ENCODE measurements at places on chromosomes 5 and 9.

GRCh38 chr9:87148331-87149104 is 201.2 kb upstream of the GAS1 start:
- no peak for DNase-seq

DNA sequence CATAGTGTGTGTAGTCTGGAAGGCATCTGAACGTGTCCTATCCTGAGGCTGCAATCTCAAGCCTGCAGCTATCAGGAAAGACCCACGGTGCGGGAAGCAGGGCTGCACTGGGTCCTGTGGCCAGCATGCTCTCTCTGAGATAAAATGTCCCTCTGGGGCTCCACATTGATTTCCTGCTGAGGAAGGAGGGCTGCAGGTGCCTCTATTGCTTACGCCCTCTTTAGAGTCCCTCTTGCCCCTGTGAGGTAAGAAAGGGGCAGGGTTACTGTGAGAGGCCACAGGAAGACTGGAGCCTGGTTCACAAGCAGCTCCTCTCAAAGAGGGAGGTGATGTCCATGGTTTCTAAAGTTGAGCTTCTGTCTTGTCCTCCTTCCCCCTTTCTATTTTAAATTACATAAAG is 299.9 kb upstream of the RFX3 start:
- DNase-seq, result no peak

DNA sequence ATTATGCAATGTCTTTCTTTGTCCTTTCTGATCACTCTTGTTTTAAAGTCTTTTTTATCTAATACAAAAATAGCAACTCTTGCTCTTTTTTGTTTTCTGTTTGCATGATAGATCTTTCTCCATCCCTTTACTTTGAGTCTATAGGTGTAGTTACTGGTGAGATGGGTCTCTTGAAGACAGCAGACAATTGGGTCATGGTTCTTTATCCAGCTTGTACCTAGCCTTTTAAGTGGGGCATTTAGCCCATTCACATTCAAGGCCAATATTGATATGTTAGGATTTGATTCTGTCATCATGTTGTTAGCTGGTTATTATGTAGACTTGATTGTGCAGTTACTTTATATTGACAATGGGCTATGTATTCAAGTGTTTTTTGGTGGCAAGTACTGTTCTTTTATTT is 245.9 kb upstream of the TARS1 start:
- no peak for DNase-seq

GRCh38 chr5:66661149-66661548 is 65.0 kb downstream of the MAST4 start:
- DNase-seq, result no peak

- DNase-seq, result no peak
Observed at GRCh38 chr9:77271023-77271690, 93.8 kb downstream of the VPS13A start.

DNA sequence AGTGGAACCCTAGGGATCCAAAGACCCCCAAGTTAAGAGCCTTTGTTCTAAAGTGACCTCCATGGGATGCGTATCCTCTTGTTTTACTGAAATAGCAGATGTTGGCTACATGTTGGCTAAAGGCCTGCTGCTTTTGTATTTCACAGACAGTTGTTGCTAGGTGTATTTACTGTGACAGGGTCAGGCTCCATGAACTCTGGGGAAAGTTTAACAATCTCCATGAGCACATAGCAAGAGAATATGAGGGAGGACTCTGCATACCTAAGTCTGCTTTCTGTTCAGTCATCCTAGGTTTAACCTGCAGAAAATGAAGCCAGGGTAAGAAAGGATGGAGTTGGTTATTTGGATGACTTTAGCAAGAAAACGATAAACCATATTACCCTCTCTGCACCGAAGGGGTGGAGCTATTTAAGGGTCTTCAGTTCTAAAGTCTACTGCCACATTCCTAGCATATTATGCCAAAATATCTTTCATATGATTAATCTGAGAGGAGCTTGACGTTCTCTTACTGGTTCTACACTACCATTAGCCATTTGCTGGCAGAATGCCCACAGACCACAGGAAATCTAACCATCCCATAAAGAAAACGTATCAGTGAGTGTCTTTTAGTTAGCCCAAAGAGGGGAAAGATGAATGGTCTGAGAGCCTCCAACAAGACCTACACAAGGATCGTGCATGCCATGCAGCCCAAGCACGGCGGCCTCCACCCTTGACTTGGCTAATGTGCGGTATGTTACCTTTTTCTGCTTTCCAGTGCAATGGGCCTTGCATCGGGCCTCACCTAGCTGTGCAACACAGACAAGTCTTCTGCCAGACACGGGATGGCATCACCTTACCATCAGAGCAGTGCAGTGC is 127.8 kb downstream of the SAXO1 start:
- DNase-seq, result no peak

- no peak for DNase-seq
Observed at GRCh38 chr9:134123764-134124128, 12.1 kb upstream of the WDR5 start.

- DNase-seq, result no peak
Observed at GRCh38 chr5:112086740-112087139, 329.7 kb upstream of the NREP start.

DNA sequence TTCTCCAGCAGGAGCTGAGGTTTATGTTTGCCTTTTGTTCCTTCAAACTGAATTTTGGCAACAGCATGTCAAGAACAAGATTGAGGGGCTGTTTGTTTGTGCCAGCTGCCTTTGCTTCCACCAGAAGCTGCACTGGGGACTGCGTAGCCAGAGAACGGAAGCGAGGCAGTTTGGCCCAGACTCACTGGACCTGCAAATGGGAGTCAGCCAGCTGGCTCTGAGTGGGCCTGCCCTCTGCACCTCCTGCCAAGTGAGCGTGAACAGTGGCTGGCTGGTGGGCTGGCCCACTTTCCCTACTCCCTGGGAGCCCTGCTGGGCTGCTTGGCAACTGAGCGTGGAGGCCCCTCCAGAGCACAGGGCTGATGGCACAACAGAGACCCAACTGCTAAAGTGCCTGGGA is 111.6 kb downstream of the GALNT10 start:
- DNase-seq, result no peak

GRCh38 chr9:107460153-107461023 is 29.2 kb downstream of the KLF4 start:
- no peak for DNase-seq

DNA sequence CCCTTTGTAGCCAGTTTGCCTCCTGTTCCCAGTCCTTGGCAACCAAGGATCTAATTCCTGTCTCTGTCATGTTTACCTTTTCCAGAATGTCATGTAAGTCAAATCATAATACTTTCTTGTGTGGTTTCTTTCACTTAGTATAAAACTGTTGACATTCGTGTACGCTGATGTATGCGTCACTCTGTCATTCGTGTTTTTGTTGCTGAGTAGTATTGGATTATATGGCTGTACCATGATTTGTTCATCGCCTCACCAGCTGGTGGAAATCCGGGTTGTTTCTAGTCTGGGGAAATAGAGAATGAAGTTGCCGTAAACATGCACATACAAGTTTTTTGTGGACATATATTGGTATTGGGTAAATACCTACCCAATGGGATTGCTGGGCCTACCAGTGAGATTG is 97.4 kb downstream of the ANGPTL2 start:
- DNase-seq, result no peak

GRCh38 chr5:34460496-34460895 is 195.6 kb upstream of the RAI14 start:
- DNase-seq, result no peak

GRCh38 chr5:139848508-139849100 is 53.0 kb downstream of the PSD2 start:
- no peak for DNase-seq

DNA sequence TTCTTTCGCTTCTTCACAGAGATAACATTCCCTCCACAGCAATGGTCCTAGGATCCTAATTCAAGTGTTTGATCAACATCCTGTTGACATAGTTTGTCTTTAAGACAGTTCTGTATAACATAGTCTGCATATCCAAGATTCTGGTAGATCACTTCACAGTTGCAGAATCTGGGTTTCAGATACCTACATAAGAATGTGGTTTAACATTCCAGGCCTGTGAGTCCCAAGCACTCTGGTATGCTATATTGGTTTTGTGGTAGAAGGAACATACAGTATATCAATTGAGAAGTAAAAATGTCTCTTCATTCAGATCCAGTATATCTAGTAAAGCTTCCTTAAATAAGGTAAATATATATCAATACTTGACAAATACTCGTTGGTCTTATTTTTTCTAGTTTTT is 914.2 kb upstream of the CDH6 start:
- no peak for DNase-seq

DNA sequence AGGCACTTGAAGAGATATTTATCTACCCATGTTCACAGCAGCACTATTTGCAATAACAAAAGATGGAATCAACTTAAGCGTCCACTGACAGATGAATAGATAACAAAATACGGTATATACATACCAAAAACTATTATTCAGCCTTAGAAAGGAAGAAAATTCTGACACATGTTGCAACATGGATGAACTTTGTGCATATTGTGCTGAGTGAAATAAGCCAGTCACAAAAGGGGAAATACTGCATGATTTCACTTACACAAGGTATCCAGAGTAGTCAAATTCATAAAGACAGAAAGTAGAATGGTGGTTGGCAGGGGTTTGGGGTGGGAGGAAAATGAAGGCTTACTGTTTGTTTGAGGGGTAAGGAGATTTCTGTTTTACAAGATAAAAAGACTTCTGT is 66.0 kb downstream of the FBN2 start:
- no peak for DNase-seq

- no peak for DNase-seq
Observed at GRCh38 chr5:127003798-127004495, 26.4 kb downstream of the MARCHF3 start.

- DNase-seq, result no peak
Observed at GRCh38 chr5:170475294-170476000, 28.4 kb upstream of the KCNIP1 start.

DNA sequence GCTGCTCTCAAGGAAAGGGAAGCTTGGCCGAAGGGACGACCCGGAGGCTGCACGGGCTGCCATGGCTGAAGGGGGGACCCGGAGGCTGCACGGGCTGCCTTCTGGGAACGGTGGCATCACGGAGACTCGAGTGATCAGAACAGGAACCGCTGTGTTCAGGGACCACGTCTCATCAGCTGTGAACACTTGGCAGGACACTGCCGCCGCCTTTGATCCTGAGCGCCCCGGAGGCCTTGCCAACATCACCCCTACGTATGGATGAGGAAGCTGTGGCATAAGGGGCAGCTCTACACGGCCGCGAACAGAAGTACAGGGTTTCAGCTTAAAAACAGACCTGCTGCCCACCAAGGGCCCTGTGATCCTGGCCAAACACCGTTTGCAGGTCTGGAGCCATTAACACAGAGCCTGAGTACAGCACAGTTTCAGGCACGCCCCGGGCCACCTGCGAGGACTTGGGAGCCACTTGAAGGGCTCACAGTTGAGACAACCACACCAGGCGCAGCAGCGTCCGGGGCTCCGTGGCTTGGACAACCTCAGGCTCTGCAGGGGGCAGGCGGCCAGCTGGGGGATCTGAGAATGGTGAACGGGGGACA is 23.9 kb upstream of the TERT start:
- DNase-seq, result no peak

GRCh38 chr9:6414247-6414641 is 1.2 kb downstream of the UHRF2 start:
- DNase-seq, result no peak

GRCh38 chr9:99066571-99066970 is 38.3 kb upstream of the TGFBR1 start:
- DNase-seq, result no peak

DNA sequence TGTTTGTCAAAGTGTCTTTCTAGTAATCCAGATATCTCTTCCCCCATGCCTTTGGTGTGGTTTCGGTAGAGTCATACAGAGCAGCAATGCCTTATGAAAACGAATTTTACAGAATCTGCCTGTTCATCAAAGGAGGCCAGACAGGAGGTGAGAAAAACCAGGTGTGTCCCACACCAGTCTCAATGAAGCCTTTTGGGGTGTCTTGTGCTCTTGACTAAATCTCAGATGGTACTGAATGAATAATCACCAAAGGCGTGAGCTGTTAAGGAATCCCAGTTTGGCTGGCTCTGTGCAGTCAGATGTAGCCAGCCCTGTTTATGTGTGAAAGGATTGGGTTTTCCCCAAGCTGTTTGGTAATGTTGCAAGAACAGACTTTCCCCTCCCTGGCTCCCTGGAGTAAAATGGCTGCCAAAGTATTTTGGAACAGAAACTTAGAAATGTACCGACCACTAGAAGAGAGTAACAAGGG is 70.8 kb upstream of the CDKN2B start:
- DNase-seq, result no peak

- DNase-seq, result no peak
Observed at GRCh38 chr9:110807956-110808598, 139.5 kb downstream of the MUSK start.

- DNase-seq, result no peak
Observed at GRCh38 chr9:79617395-79617794, 45.6 kb downstream of the TLE4 start.

- no peak for DNase-seq
Observed at GRCh38 chr9:132804576-132805295, 73.3 kb downstream of the AK8 start.

DNA sequence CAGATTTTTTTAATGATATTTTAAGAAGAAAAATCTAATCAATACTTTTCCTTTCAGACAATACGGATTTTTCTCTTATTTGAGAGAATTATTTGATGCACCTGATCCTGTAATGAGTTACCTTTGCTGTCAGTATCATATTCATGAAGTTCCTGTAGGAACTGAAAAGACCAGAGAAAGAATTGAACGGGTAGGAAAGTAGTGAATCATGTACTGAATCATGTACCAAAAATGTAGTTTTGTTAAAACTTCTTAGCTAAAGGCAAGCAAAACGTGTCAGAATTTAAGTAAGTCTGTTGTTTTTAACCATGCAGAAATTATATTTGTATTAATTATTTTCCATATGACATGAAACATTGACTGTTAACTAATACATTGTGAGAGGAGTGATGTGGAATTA is 56.6 kb downstream of the SMC5 start:
- no peak for DNase-seq

GRCh38 chr5:176549871-176550270 is 729 bp downstream of the CDHR2 start:
- no peak for DNase-seq

DNA sequence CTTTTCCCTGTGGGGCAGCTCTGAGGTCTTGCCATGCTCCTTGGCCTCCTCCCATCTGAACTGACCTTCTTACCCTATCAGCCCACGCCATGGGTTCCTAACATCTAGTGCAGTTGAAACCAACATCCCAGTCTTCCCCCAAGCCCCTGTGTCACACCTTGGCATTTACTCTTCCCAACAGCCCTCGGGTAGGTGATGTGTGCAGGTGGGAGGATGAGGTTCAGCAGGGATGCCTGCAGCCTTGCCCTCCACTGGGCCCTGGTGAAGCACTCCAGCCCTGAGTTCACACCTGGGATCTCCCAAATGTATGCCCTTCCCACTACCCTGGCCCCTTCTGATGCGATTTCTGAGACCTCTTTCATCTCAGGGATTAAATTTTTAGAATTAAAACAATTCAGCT is 15.5 kb downstream of the IRX2 start:
- no peak for DNase-seq

- DNase-seq, result no peak
Observed at GRCh38 chr5:115147052-115147451, 22.7 kb downstream of the TRIM36 start.
